RKO (cell line): ENCODE measurements at places on chromosomes 1 and 21.

GRCh38 chr1:235068158-235069121, 60.2 kb downstream of the TOMM20 start:
- peak; percentile 73 for DNase-seq

DNA sequence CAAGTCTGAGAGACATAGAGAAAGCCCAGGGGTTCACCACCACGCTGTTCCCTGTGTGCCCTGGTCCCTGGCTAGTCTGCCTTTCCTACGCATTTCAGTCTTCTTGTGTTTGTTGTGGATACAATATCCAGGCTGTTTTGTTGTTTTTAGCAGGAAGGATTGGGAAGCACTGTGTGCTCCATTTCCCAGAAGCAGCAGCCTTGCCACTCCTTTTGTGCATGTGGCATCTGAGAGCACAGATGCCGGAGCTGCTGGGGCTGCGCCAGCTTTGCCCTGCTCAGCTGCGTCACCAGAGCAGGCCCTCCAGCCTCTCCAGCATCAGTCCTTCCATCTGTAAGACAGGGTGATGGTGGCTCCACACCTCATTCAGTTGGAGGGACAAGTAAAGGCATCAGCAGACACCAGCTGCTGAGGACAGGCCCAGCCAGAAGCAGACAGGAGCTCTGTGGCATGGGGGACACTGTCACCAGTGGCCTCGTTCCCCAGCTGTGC, 94.4 kb upstream of the COL6A1 start:
- no peak for DNase-seq

- DNase-seq = no peak
These were observed 1.8 kb downstream of the CHRM3 start for GRCh38 chr1:239388159-239388485.

- no peak for DNase-seq
These were observed 6.4 kb upstream of the CPT2 start for GRCh38 chr1:53190210-53190611.

DNA sequence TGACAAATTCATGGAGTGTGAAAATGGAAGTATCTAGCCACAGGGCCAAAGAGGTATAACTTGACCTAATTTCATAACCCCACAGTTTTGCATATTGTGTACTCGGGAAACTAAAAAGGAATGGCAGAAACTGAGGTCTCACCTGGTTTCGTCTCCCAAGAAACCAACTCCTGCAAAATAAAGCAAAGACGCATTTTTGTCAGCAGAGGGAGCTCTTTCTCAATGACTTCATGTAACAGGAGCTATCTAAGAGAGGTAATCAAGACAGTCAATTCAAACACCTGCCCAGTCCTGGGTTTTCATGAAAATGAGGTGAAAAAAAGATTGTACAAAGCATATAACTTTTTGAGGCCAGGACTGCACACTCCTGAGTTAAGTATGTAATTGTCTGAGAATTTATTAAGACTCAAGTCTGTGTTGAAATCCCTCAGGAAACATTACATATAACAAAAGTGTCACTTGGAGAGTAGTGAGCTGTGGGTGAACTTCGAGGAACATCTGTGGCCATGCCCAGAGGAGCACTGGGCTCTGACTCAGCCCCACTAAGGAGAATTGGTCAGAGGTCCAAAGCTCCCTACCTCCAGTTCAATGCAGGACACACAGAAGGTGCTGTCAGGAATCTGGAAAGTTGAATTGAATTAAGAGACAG, 17.6 kb downstream of the FCRL4 start:
- DNase-seq = peak; percentile 53

GRCh38 chr1:24949331-24949881, 19.3 kb upstream of the RUNX3 start:
- peak; percentile 44 for DNase-seq
